ENCODE measurements at places on chromosomes 1 and 21. TPM values are rescaled to one million over a fixed set of nuclear protein-coding genes. Genes with fewer than 3 reads are reported as not detected.
A peak's percentile ranks its signal among the peaks of the same experiment; 100 is the strongest.

The DNAJC28 gene
- total RNA-seq = 2.1 TPM

The DPM3 gene
- 36.2 TPM for total RNA-seq

The NR5A2 gene
- 0.39 TPM for total RNA-seq

The MYBPH gene
- total RNA-seq = not detected

The C8A gene
- not detected for total RNA-seq

The CORT gene
- 0.23 TPM for total RNA-seq

The ZBTB40 gene
- total RNA-seq = 13.4 TPM

The ZFP69B gene
- total RNA-seq = 5.4 TPM

The CD2 gene
- 0.14 TPM for total RNA-seq

DNA sequence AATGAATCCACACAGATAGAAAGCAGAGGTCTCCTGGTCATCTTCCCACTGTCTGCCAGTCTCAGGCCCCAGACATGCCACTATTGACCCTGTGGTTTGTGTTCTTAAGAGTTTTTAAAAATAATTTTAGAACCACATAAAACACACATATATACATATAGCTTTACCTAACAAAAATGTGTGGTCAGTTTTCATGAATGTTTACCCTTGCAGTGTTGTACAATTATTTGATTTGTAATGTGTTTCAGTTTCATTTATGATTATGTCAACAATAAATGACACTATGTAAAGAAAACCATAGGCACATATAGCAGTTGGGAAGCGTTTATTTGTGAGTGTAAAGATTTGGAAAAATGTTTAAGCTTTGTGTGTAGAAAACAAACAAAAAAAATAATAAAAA, 17.1 kb downstream of the CHAF1B start:
- H3K27ac ChIP-seq = no peak overlapping the region
- no peaks in the 10 kb centered on the region for H3K4me1 ChIP-seq

GRCh38 chr1:71014178-71014579, 33.4 kb downstream of the PTGER3 start:
- no peak overlapping the region for H3K27ac ChIP-seq
- DNase-seq = peak; percentile 25
- H3K4me3 ChIP-seq = no peak overlapping the region
- no peaks in the 10 kb centered on the region for H3K27me3 ChIP-seq
- H3K4me1 ChIP-seq = no peaks in the 10 kb centered on the region
- no peaks in the 10 kb centered on the region for H3K36me3 ChIP-seq

DNA sequence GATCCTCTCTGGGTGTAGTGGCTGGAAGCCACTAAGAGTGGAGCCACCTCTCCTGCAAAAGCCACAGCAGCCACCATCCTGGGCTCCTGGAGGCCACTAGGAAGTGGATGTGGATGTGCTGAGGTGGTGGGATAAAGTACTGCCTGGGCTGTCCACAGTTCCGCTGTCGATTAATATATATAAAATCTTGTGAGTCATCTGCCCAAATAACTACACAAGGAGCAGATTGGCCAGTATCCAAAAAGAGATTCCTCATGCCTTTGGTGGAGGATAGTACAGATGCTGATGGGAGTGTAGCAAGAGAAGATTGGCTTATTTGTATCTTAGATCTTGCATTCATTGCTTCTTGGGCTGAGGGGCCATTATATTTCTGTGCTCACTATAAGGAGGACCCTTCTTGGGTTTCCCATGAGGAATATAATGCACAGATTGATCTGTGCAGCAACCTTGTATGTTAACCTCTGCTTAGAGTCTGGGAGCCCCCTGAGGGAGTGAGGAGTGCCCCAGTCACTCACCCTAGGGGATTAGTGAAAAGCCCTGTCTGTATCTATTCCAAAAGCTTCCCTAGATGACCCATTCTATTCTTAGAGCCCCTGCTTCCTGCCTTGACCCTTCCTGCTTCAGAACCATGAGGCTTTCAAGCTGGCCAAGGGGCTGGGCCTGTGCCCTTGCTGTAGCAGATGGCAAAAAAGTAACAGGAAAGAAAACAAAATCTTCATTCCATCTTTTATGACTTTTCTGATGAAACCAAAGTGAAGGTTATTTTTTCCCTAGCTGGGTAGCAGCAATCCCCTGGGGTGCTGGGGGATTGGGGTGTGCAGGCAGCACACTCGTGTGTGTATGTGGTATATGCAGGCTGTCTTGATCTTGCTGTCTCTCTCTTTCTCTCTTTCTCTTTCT, 31.7 kb downstream of the RCSD1 start:
- no peak overlapping the region for H3K4me3 ChIP-seq
- peaks cover 12% of the 10 kb centered on the region for H3K4me1 ChIP-seq
- H3K27me3 ChIP-seq = no peaks in the 10 kb centered on the region
- peak; percentile 77 for DNase-seq
- no peaks in the 10 kb centered on the region for H3K36me3 ChIP-seq

GRCh38 chr1:18360251-18360650, 120.5 kb upstream of the KLHDC7A start:
- H3K4me1 ChIP-seq = no peaks in the 10 kb centered on the region
- no peaks in the 10 kb centered on the region for H3K36me3 ChIP-seq
- no peak overlapping the region for H3K4me3 ChIP-seq
- no peaks in the 10 kb centered on the region for H3K27me3 ChIP-seq
- no peak for DNase-seq

- H3K36me3 ChIP-seq = no peaks in the 10 kb centered on the region
- DNase-seq = no peak
- H3K27ac ChIP-seq = no peak overlapping the region
- peak overlapping the region; percentile 80 for H3K4me3 ChIP-seq
Observed at GRCh38 chr1:55213885-55214211, 1.3 kb downstream of the USP24 start.

DNA sequence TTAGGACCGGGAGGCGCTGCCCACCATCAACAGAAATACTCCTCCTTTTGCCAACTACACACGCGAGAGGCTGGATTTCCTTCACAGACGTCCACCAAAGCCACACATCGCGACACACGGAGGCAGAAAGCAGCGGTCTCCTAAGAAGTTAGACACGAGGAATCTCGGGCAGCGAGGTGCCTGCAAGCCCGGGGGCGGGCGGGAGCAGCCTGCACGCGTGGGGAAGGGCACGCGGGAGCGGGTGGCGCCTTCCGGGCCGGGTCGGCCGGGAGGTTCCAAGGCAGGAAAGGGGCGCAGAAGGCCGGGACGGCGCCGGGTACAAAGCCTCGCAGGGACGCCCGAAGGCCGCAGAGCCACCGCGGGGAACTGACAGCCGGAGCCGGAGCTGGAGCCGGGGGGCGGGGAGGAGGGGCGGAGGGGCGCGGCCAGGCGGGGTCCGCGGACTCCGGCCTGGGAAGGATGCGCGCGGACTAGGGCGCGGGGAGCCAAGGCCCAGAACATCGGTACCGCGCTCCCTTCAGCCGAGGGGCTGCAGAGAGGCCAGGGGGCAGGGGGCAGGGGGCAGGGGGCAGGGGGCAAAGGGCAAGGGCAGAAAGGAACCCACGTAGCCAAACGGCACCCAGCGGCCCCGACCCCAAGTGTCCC, 722 bp downstream of the NPHP4 start:
- H3K4me1 ChIP-seq = peaks cover 12% of the 10 kb centered on the region
- H3K27me3 ChIP-seq = no peaks in the 10 kb centered on the region
- DNase-seq = peak; percentile 12
- H3K36me3 ChIP-seq = no peaks in the 10 kb centered on the region
- peak overlapping the region; percentile 73 for H3K4me3 ChIP-seq

- H3K36me3 ChIP-seq = no peaks in the 10 kb centered on the region
- H3K27ac ChIP-seq = no peak overlapping the region
- no peaks in the 10 kb centered on the region for H3K4me1 ChIP-seq
- H3K4me3 ChIP-seq = no peak overlapping the region
- DNase-seq = no peak
Observed at GRCh38 chr21:31921079-31921478, 48.3 kb downstream of the HUNK start.

GRCh38 chr1:150256554-150257341, 826 bp upstream of the CA14 start:
- H3K4me3 ChIP-seq = peak overlapping the region; percentile 35
- H3K27me3 ChIP-seq = peaks cover 28% of the 10 kb centered on the region
- no peak overlapping the region for H3K27ac ChIP-seq
- peaks cover 19% of the 10 kb centered on the region for H3K4me1 ChIP-seq
- H3K36me3 ChIP-seq = no peaks in the 10 kb centered on the region

DNA sequence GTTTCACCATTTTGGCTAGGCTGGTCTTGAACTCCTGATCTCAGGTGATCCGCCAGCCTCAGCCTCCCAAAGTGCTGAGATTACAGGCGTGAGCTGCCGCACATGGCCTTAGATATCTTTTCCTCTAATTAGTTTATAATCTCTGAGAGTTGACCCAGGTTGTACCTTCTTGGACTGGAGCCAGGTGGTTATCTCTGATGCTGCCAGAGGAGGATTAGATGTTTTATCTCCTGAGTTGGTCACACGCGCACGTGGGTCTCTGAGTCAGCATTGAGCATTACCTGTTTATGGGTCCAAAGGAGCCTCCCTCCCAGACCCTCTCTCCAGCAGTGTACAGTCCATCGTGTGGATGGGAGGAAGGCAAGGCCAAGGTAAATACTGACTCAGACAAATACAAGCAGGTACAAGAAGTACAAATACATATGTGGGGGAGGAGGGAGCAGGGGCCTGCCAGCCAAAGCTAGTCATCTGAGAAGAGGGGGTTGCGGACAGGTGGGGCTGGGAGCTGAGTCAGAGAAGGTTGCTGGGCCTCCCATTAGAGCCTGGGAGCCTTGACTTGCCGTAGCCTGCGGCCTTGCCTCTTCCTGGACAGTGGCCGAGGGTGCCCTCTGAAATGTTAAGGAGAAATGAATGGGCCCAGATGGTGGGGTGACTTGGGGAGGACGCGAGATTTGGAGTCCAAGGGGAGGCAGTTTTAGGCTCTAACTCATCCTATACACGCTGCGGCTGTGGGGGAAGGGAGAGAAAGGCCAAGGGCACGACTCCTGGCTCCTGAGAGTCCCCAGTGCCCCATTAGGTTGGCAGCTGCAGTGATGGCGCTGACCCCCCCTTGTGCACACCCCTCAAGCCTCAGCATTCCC, 13.1 kb downstream of the IL6R start:
- no peak overlapping the region for H3K4me3 ChIP-seq
- H3K27ac ChIP-seq = no peak overlapping the region
- H3K36me3 ChIP-seq = no peaks in the 10 kb centered on the region
- peak; percentile 39 for DNase-seq
- H3K27me3 ChIP-seq = no peaks in the 10 kb centered on the region
- H3K4me1 ChIP-seq = peaks cover 36% of the 10 kb centered on the region

- no peaks in the 10 kb centered on the region for H3K36me3 ChIP-seq
- DNase-seq = peak; percentile 73
- no peaks in the 10 kb centered on the region for H3K27me3 ChIP-seq
- H3K4me3 ChIP-seq = no peak overlapping the region
- H3K27ac ChIP-seq = no peak overlapping the region
- no peaks in the 10 kb centered on the region for H3K4me1 ChIP-seq
Observed at GRCh38 chr1:183896466-183897048, 91.6 kb downstream of the RGL1 start.

DNA sequence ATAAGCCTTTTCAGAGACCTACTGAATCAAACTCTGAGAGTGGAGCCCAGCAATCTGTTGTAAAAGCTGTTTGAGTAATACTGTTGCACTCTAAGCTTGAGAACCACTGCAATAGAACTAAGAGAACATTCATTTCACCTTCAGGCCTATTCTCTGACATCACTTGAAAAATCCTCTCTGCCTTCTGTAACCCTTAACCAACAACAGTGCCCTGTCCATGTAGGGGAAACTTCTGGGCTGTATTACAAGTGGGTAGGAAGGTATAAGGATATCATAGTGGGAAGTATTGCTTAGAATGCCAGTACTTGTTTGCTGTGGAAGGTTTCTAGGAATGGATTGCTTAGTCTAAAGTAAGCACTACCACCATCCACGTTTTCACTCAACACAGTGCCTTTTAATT, 42.9 kb downstream of the SH3GLB1 start:
- H3K4me1 ChIP-seq = no peaks in the 10 kb centered on the region
- H3K36me3 ChIP-seq = peaks cover 22% of the 10 kb centered on the region
- H3K27me3 ChIP-seq = no peaks in the 10 kb centered on the region
- H3K27ac ChIP-seq = no peak overlapping the region

All from astrocyte (in vitro differentiated cells and primary cell).